ENCODE measurements at places on chromosomes 7 and 10. TPM values are rescaled to one million over a fixed set of nuclear protein-coding genes. Genes with fewer than 3 reads are reported as not detected.

DNA sequence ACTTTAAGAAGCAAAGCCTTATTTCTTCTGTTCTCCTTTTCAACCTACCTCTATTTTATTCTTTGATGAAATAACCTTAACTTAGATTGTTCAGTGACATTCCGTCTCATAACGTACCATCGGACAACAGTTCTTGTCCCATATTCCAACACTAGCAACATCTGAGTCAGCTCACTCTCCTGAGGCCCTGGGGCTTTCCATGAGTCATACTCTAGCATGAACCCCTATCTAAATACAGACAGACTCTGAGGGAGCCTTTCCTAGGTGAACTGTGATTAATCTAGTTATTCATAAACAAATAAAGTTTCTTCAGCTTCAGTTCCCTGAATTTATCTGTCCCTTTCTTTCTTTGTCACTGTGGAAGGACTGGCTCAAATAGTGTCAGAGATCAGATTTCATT is 168.7 kb upstream of the LYZL1 start:
- DNase-seq: no peak

DNA sequence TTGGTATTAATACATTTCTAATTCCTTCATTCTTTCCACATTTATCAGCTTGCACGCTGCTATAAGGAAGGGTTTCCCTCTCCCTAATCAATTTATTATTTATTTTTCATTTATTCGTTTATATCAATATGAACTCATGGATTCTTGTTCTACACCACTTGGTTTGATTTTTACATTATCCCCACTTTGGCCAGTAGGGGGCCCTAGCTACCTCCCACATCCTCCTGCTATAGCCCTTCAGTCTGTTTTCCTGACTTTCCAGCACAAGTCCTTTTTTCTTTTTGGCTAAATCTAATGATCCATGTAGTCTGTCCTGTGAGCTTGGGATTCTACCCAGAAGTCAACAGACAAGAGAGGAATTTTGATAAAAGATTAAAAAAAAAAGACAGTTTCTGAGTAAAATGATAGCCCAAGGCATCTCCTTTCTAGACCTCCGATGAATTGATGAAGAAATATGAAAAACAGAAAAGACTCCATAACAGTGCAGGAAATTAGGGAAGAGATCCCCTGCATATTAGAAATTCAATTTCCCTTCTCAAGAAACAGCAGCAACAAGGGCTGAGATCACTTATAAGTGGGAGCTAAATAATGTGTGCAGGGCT is 47.7 kb downstream of the LYZL2 start:
- DNase-seq: no peak

DNA sequence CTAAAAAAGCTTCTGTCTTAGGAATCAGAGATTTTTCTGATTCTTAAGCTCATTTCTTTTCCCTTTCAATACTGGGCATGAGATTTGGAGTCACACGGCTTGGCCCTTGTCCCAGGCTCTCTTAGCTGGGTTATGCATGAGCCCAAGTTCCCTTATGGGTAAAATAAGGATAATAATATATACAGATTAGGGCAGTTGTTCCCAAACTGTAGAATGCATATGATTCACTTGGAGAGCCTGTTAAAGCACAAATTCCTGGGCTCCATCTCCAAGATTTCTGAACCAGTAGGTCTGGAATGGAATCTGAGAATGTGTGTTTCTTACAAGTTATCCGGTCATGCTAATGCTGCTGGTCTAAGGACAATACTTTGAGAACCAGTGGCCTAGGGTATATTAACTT is 154.0 kb downstream of the REEP3 start:
- no peak for DNase-seq

- no peak for DNase-seq
These were observed 1310.5 kb upstream of the CELF2 start for GRCh38 chr10:9707216-9707615.

- DNase-seq: no peak
These were observed 23.3 kb downstream of the LRRC20 start for GRCh38 chr10:70359017-70359550.

The UCN3 gene
- total RNA-seq: not detected

The NUTM2B gene
- total RNA-seq: 1.6 TPM

- no peak for DNase-seq
These were observed 188.2 kb downstream of the IPMK start for GRCh38 chr10:58079461-58079860.

- DNase-seq: no peak
These were observed 43.3 kb downstream of the CNOT4 start for GRCh38 chr7:135466442-135467206.

The FGF8 gene
- total RNA-seq: not detected

The ZNF117 gene
- 45.7 TPM for total RNA-seq

DNA sequence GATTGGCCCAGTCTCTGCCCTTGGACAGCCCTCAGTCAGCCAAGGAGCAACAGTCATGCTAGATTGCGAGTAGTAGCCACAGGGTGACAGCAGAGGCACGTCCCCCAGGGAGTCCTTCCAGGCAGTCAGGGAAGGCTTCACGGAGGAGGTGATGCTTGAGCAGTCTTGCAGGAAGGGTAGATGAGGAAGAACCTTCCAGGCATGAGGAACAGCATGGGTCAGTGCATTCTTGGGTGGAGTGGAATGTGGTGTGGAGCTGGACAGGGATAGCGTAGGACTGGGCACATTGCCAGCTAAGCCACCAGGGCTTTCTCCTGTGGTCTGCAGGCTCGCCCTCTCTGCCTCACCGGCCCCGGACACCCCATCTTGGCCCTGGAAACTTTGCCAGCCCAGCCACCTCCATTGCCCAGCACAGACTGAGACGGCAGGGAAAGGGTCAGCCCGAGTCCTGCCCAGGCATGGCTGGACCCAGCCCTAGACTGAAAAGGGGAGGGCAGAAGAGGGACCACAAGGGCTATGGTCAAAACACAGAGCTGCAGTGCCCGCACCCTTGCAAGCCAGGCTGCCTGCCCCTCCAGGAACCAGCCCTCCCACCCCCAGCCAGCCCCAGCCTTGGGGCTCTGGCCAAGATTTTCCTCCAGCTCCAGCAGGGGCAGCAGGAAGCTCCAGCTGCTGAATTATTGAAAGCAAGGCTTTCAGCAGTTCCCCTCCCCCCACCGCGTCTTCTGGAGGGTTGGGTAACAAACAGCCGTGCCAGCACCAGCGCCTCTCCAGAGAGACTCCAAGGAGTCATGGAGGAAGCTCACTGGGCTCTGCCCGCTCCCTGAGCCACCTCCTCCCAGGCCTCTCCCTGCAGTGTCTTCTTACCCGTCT is 18.7 kb downstream of the SRRM3 start:
- no peak for DNase-seq

DNA sequence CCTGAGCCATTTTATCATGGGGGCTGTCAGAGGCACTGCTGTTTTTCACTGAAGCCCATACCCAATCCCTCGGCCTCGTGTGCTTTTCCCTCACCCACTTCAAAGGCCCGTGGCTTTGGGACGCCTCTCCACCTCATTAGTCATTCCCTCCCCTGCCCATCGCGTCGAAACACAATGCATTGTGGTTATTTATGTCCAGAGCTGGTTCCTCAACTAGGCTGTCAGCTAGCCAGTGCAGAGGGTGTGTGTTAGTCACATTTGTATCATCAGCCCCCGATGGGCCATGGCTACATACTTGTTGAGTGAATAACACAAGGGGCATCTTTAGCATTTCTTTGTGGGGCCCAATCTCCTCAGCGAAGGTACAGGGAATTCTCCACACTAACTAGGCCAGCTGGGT is 3.8 kb upstream of the CRCP start:
- no peak for DNase-seq

DNA sequence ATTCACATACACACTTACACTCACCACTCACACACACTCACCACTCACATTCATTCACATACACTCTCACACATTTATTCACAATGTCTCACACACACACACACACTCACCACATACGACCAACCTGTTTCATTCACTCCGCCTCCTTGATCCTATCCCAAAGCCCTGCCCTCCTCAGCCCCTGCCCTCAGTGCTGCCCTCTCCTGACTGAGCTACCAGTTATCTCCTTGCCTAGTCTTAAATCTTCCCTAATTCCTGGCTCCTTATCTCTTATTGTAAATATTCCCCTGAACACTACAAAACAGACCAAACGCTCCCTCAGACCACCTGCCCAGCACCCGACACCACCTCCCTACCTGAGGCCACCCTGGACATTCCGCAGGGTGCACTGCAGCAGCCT is 26.1 kb upstream of the C10orf120 start:
- DNase-seq: no peak

DNA sequence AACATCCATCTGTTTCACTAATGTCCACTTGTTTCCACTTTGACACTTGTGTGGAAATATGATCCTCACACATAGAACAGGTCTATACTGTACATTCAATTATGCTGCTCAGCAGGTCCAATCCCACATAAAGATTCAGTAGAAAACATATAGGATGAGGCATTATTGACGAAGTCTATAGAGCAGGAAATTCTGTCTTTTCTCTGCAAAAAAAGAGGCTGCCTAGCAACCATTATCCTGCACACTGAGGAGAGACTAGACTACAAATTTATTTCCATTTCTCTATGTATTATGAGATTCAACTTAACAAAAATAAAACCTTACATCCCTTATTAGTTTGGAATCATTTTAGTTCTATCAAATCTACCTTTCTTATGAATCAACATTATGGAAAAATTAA is 204.6 kb upstream of the POM121L12 start:
- DNase-seq: no peak

GRCh38 chr7:94439893-94440381 is 45.2 kb downstream of the COL1A2 start:
- no peak for DNase-seq

The CUBN gene
- total RNA-seq: 1.2 TPM

GRCh38 chr7:118794419-118794818 is 569.9 kb downstream of the ANKRD7 start:
- DNase-seq: no peak

- DNase-seq: no peak
These were observed 604 bp upstream of the STAM start for GRCh38 chr10:17643339-17643754.

DNA sequence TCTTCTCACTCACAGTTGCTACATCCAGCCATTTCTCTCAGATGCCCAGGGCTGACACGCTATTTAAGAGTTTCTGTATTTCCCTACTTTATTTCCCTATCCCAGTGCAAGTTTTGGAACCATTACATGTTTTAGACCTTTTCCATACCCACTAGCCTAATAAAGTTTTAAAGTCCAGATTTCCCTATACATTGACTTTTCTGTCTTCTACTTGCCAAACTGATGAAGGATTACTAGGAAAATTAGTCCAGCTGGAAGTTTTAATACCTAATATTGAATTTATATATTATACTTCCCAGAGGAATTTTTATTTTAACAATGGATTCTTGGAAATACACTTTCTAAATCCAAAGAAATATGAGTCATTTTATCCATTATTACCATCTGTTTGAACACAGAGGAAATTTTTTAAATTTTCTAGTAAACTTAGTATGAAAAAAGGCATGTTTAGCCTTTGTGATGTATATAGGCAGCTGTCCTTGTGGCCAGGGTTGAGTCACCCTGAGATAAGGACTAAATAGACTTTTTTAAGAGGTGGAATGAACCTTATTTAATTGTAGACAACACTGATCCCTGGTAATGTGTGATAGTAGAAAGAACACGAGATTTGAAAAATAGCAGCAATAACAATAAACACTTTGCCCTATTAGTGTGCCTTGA is 205.0 kb downstream of the TFEC start:
- no peak for DNase-seq

GRCh38 chr10:110850099-110850498 is 21.6 kb upstream of the PDCD4 start:
- DNase-seq: no peak

GRCh38 chr10:27728338-27728737 is 17.3 kb downstream of the MKX start:
- DNase-seq: no peak

DNA sequence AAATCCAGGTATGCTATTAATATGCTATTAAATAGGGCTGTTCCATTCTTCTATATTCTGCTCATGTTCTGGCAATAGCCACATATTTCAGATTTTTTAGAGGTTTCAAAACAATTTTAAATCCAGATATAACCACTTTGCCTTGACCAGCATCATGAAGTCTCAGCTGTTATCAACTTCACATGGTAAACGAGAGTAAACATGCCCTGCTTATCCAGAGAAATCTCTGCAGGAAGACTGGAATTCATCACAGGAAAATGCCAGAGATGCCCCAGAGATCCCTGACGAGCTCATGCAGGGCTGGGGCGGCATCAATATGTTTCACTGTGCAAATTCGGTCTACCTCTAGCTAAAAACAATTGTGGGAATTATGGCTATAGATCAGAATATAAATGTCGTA is 126.5 kb downstream of the FANK1 start:
- DNase-seq: no peak

The NXPH1 gene
- 41.6 TPM for total RNA-seq

DNA sequence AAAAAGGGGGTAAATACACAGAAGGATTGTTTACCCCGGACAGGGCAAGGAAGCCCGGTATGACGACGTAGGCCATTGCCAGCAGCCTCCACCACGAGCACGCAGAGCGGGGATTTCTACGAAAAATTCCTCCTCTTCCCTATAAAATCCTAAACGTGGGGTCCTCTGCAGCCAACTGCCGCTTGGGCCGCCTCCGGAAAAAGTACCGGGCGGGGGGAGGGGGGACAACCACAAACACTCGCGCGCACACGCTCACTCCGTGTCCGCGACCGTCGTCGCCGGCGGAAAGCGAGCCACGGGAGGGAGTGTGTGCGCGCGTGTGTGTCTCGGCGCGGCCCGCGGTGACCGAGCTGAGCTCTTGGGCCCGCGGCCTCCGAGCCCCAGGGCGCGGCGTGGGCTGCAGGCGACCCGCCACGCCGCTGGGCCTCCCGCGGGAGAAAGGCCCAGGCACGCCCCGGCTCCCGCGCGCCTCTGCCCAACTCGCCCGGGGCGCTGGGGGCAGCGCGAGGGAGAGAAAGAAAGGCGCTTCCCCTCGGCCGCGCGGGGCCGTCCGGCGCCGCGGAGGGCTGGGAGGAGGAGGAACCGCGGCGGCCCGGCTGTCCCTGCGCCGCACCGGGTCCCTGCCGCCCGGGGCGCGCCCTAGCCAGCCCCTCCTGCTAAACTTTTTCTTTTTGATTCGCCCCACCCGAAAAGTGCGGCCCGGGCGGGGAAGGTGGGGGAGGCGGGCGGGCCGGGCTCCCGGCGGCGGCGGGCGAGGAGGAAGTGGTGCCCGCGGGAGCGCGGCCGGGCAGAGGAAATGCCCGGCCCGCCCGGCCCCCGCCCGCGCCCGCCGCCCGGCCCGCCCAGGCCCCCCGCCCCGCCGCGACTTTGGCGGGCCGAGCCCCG is 1.5 kb downstream of the CTBP2 start:
- DNase-seq: peak; percentile 65

The VWC2 gene
- 4.5 TPM for total RNA-seq

GRCh38 chr7:35780070-35780469 is 20.8 kb upstream of the SEPTIN7 start:
- DNase-seq: no peak

The GPR26 gene
- 5.3 TPM for total RNA-seq

GRCh38 chr10:127485153-127485857 is 63.8 kb upstream of the NPS start:
- no peak for DNase-seq

DNA sequence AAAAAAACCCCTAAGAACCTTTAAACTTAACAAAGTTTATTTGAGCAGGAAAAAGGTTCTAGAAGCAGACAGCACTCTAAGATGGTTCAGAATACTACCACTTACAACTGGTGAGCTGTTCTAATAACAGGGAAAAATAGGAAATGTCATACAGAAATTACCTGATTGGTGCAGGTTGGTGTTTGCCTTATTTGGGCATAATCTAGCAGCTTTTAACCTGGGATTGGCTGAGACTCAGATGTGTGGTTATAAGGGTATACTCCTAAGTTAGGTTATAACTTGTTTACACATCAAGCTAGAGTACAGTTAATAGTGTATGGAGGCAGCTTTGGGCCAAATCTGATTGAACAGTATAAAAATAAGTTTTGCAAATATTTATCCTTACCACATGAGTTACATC is 59.8 kb downstream of the MAPK8 start:
- DNase-seq: no peak

GRCh38 chr10:77850620-77851231 is 75.8 kb downstream of the DLG5 start:
- DNase-seq: no peak

The GPRIN2 gene
- total RNA-seq: 18.8 TPM

Data from frontal cortex (tissue), 4 donors.